Muscle of arm (tissue), 14 donors: ENCODE measurements at places on chromosomes 6 and 20.

- no peak for DNase-seq
These were observed 12.4 kb upstream of the C20orf204 start for GRCh38 chr20:64023361-64024140.

DNA sequence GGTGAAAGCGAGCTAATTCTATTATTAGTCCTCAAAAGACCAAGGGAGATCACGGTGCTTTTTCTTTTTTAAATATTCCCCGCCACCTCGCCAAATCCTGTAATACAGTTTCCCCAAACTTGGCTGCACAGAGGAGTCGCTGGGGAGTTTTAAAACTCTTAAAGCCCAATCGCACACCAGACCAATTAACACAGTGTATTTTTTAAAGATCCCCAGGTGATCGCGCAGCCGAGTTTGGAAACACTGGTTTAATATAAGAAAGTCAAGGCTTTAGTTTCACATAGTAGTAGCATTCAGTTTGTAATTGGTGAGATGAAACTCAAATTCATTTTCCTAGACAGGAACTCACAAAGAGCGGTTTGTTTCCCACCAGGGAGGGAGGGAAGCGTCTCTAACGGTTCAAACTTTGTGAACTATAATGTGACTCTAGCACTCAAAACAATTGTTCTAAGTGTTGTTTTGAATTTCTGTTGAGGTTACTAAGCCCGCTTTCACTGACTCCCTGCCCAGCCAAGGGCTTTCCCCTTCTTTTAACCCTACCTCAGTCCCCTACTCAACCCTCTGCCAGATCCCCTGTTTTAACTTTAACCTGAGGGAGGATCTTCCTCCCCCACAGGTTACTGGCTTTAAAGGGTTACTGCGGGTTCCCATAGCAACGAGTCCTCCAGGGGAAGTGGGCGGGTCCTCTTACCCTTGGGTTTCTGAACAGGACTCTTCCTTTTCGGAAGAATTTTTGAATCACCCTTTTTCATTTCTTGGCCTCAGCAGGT lies 25.7 kb upstream of the BTBD3 start:
- peak; percentile 74 for DNase-seq

- no peak for DNase-seq
These were observed 289.7 kb upstream of the ID4 start for GRCh38 chr6:19547507-19547906.

- no peak for DNase-seq
These were observed 310.4 kb upstream of the MOCS1 start for GRCh38 chr6:40244699-40245098.

GRCh38 chr6:147530132-147531060 lies 21.9 kb downstream of the SAMD5 start:
- DNase-seq, result no peak

- DNase-seq, result no peak
These were observed 15.7 kb downstream of the SLC22A1 start for GRCh38 chr6:160137130-160137988.

DNA sequence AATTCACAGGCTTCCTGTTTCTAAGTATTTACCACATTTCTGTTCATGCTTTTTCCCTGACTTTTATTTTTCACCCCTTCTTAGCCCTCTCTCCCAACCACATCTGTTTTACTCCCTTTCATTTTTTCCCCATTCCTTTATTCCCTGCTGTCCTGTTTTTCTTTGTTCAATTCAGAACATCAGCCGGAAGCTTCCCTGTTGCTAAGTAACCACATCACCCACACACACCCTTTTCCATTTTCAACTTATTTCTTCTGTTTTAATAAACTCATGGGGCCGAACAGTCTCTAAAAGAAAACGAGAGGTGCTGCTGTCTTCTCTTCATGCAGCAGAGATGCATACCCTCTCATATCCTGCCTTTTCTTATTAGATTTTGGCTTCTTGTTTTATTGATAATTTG lies 53.5 kb upstream of the CEP85L start:
- peak; percentile 64 for DNase-seq

- no peak for DNase-seq
These were observed 544.9 kb downstream of the PKHD1 start for GRCh38 chr6:51542475-51542874.

- no peak for DNase-seq
These were observed 130.4 kb upstream of the AKAP12 start for GRCh38 chr6:151109361-151109760.

DNA sequence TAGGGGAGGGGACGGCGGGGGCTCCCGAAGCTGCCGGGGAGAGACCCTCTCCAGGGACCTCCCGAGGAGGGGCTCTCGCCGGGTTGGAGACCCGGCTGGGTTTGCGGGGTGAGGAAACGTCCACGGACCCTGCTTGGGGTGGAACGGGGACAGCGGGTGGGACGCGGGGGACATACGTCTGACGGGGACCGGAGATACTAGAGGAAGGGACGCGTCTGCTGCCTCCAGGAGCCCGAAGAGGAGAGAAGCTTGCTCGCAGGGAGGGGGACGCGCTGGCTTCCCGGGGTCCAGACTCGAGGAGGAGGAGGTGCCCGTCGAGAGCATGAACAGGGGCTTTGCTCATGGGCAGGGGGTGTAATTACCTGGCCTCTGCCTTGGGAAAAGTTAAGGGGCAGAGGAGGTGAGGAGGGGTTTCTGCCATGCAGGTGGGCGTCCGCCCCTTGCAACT lies 593 bp downstream of the DNMT3B start:
- no peak for DNase-seq

DNA sequence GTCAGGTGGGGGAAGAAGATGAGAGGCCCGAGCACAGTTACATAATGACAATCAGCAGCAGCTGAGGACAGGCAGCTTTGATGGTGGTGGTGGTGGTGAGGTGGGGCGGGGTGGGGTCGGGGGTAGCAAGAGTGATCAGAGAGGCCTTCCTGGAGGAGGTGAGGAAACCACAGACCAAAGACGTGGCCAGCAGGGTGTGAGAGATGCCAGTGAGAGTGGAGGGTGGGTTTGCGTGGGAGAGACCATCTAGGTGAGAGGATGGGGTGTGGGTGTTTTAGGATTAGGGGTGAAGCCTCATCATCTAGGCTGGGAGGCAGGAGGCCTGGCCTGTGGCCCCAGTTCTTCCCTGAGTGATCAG lies 76.0 kb upstream of the TOX2 start:
- DNase-seq, result no peak

DNA sequence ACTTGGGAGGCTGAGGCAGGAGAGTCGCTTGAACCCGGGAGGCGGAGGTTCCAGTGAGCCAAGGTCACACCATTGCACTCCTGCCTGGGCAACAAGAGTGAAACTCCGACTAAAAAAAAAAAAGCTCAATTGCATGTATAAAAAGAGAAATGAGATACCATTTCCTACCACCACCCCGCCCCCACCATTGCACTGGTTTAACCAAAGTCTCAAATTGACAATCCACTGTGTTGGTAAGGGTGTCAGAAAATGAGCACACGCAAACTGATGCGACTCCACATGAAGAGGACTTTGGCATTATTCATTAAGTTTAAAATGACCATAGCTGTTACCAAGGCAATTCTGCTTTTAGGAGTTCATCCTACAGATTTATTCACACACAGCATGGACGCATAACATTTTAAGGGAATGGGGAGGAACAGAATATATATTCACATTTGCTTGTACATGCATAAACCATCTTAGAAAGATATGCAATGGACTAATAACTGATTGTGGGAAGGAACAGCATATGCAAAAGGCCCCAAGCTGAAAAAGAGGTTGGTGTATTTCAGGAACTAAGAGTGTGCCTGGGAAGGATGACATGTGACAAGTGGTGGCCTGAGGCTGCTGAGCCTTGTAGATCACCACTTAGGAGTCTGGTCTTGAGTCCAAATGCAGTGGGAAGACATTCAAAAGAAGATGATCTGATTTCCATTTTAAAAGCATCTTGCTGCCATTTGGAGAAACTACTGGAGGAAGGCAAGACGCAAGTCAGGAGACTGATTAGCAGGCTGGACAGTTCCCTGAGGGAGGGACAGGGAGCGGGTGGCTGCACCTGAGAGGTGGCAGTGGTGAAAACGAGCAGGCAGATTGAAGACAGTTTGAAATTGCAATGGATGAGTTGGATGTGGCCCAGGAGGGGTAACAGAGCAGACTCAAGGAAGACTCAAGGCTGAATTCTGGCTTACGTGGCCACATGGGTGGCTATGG lies 37.2 kb upstream of the PTPN1 start:
- no peak for DNase-seq

DNA sequence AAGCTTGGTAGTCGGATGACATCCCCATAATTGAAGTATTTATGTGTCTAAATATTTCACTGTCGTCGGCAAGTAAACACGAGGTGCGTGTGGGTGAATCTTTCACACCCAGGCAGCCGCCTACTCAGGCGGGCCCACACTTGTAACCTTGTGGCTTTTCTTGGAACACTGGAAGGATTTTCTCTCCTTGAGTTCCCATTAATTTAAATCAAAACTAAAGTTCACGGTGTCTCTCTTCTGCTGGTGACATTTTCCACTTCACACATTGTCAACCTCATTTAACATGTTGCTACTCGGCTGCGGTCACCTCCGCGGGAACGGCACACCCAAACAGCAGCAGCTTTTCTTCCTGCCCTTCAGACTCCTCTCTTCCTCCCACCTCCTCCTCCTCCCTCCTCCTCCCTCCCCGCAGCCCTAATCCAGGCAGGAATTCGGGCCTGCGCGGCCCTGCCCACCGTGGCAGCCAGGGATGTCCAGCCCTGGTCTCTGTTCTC lies 336.6 kb downstream of the QKI start:
- no peak for DNase-seq

DNA sequence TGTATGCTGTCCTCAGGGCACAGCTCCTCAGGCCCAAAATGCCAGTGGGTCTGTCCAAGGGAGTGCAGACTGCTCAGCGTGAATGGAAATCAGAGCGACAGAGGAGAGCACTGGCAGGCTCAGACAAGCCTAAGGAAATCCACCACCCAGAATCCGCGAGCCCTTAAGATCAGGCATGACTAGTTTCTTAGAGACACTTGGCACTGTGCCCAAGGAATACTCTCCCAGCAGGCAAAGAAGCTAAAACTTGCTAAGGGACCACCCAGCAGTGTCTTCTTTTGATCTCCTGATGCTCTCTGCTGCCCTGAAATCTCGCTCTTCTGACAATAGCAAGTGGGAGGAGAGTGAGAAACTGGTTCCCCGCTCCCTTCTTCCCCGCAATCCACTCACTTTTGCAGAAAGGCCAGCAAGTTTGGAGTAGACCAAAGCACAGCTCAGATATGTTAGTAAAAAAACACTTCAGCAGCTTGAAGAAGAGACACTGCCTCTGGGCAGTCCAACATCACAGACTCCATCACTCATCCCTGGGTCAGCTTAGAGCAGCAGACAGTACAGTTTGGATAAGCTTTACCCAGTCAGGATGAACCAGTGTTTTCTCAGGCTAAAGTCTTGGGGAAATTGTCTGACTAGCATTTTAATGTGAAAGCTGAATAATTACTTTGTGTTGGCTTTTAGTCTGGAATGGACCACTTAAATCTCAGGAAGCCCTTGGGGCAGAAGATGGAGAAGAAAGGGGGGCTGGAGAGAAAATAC lies 32.4 kb downstream of the TRAF3IP2 start:
- DNase-seq, result no peak

GRCh38 chr6:88048578-88048977 lies 937 bp downstream of the SPACA1 start:
- no peak for DNase-seq

- DNase-seq, result no peak
These were observed 60.4 kb upstream of the SDHAF4 start for GRCh38 chr6:70506321-70506720.

DNA sequence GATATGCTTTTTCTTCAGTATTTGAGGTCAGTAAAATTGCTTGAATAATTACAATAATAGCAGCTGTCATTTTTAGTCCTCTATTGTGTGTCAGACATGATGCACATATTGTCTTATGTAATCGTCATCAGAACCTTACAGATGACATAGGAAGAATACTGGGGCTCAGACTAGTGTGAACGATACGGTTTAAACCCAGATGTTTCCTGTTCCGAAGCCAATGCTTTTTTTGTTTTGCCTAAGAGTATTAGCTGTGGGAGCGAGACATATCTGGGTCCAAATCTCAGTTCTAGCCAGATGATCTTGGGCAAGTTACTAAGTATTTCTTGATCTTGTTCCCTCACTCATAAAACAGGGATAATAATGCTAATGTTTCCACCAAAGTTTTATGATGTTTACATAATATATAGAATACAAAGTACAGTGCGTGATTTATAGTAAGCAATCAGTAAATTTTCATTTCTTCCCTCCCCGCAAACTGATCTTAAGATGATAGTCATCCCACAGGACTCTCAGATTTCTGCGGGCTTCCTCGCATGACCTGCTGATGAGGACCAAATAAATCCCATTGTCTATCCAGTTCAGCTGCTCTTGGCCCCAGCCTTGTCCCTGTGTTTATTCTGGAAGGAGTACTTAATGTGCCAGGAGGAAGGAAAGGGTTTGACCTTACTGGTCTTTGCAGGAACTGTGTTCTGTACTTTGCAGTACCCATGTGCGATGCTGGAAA lies 98.2 kb downstream of the CAP2 start:
- DNase-seq, result no peak

GRCh38 chr6:55210952-55211351 lies 36.6 kb downstream of the HCRTR2 start:
- DNase-seq, result no peak

GRCh38 chr20:1995531-1996310 lies 1.9 kb upstream of the PDYN start:
- no peak for DNase-seq

GRCh38 chr20:35305682-35306556 lies 13.7 kb upstream of the FAM83C start:
- no peak for DNase-seq

DNA sequence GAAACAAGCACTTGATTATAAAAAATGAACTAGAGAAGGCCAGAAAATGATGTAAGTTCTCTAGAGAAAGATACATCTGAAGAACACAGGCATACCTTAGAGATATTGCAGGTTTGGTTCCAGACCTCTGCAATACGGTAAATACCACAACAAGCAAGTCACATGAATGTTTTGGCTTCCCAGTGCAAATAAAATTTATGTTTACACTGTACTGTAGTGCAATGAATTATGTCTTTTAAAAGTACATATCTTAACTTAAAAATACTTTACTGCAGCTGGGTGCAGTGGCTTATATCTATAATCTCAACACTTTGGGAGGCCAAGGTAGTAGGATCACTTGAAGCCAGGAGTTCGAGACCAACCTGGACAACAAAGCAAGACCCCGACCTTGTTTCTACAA lies 10.9 kb upstream of the KIAA1586 start:
- DNase-seq, result no peak

- DNase-seq, result no peak
These were observed 33.7 kb upstream of the ME1 start for GRCh38 chr6:83464381-83465140.

DNA sequence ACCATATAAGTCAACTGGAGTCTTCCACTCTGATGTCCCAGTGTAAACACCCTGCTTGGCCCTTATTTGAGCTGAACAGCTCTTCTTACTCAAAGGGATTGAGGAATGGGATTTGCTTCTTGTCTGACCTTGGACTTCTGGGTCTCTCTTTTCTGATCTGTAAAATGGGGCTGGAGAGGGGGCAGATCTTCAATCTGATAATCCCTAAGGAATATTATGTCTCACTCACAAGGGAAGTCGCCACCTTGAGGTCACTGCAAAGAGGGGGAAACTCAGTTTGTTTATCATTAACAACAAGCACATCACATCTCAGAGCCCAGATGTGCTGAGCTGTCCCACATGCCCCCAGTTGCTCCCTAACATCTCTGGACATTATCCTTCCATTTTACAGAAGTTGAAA lies 15.1 kb downstream of the KCNS1 start:
- DNase-seq, result no peak

GRCh38 chr6:7693827-7694226 lies 32.1 kb upstream of the BMP6 start:
- no peak for DNase-seq
